Nephron progenitor cell (in vitro differentiated cells): ENCODE measurements at places on chromosomes 4 and X.

DNA sequence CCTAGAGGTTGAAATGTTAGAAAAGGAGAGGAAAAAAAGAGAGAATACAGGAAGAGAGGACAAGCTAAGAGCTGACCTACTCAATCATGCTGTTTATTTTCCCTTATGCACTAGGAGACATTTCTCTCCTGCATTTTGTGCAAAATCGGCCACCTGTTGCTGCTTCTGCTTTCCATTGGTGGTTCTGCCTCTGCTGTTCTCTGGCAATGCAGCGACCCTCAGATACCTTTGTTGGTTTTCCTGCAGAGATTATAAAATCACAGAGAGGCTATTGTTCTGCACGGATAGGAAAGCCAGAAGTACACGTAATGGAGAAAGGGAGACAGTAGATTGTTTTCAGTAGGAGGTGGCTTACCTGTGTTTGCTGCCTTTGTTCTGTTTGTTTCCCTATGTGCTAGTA lies 108.9 kb downstream of the UNC5C start:
- peaks cover 32% of the 10 kb centered on the region for H3K4me1 ChIP-seq
- no peak overlapping the region for H3K4me3 ChIP-seq
- H3K27ac ChIP-seq = peak overlapping the region; percentile 78
- H3K36me3 ChIP-seq = no peaks in the 10 kb centered on the region
- DNase-seq = no peak

- H3K4me3 ChIP-seq = no peak overlapping the region
- DNase-seq = no peak
- H3K27ac ChIP-seq = no peak overlapping the region
Measured at GRCh38 chrX:9906919-9907318, 60.2 kb upstream of the CLDN34 start.

DNA sequence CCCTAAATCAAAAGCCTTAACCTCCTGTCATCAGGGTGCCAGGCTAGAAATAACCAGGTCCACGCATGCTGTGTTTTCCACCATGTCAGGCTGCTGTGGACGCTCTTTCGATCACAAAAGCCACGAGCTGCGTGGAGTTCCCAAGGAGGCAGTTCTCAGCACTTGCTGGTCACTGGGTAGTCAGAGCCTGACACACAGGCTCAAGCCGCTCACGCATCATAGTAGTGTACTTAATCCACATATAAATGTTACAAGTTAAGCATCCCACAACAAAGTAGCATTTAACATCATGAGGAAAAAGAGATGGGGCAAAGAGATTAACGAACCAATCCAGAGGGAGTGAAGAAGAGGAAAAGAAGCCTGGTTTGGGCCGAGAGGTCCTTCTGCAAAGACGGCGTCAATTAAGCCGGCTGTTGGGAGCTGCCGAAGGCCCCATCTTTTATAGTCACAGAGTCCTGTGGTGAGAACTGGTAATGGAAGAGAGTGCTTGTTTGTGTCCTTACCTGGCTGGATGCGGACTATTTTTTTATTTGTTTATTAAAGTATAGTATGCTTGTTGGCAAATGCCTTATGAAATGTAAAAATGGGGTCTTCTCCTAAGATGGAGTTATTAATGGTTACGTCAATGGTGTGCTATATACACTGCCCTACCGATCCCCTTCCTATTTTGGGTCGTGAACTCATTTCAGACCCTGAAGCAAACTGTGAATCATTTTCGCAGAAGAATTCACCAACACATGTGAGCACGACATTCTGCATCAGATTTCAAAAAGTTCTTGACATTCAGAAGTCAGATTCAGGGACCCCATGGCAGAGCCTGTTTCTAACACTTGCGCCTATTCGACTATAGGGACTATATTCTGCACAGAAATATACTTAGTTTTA lies 675 bp downstream of the PRIMPOL start:
- peaks cover 5% of the 10 kb centered on the region for H3K27me3 ChIP-seq
- peak; percentile 24 for DNase-seq

DNA sequence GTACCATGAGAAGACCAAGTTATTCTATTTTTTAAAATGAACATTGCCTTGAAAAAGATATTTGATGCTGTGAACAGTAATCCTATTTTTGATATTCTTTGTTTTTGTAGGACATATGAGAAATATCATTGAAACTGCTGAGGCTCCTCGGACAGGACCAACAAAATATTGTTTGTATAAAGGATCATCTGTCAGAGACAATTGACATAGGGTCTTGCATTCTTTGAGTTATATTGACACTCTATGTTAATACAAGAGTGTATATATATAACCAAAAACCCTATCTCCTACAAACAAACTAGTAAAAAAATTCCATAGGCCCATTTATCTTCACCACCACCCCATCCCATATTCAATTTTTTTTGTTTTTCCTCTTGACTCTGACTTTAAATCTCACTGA lies 222.7 kb downstream of the DACH2 start:
- H3K4me3 ChIP-seq = no peak overlapping the region
- H3K27ac ChIP-seq = no peak overlapping the region
- DNase-seq = no peak
- peaks cover 20% of the 10 kb centered on the region for H3K36me3 ChIP-seq

- no peaks in the 10 kb centered on the region for H3K36me3 ChIP-seq
- no peaks in the 10 kb centered on the region for H3K4me1 ChIP-seq
- H3K27me3 ChIP-seq = peaks cover 33% of the 10 kb centered on the region
Measured at GRCh38 chr4:10151182-10151581, 34.6 kb upstream of the WDR1 start.

- H3K27me3 ChIP-seq = no peaks in the 10 kb centered on the region
- H3K4me1 ChIP-seq = no peaks in the 10 kb centered on the region
Measured at GRCh38 chr4:182736207-182736606, 181.0 kb downstream of the DCTD start.

- no peak overlapping the region for H3K4me3 ChIP-seq
- H3K27me3 ChIP-seq = peaks cover 8% of the 10 kb centered on the region
- DNase-seq = no peak
- peak overlapping the region; percentile 29 for H3K27ac ChIP-seq
- peaks cover 25% of the 10 kb centered on the region for H3K4me1 ChIP-seq
Measured at GRCh38 chrX:40179283-40179682, 81.5 kb upstream of the BCOR start.

DNA sequence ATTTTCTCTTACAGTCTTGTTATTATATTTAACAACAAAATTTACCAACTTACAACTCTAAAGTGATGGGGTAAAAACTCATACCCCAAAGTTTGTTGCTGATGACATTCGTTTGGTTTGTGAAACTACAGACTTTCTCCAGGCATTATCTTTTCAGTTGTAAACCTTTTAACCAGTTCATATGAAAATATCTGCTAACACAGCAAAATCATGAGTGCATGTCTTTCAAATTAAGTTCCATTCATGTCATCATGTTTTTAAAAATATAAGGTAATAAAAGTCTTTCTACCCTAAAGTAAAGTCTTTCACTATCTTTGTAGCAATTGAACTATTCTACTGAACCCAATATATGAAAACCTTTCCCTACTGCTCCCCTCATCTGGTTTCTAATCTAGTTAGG lies 3.4 kb upstream of the GALNTL6 start:
- H3K4me3 ChIP-seq = no peak overlapping the region
- H3K4me1 ChIP-seq = peaks cover 19% of the 10 kb centered on the region
- H3K27me3 ChIP-seq = peaks cover 46% of the 10 kb centered on the region
- H3K27ac ChIP-seq = no peak overlapping the region
- H3K36me3 ChIP-seq = no peaks in the 10 kb centered on the region

GRCh38 chr4:159150821-159151390 lies 48.0 kb downstream of the RAPGEF2 start:
- H3K27me3 ChIP-seq = no peaks in the 10 kb centered on the region
- H3K4me3 ChIP-seq = no peak overlapping the region
- H3K27ac ChIP-seq = peak overlapping the region; percentile 93
- DNase-seq = no peak

- no peaks in the 10 kb centered on the region for H3K27me3 ChIP-seq
- H3K4me3 ChIP-seq = no peak overlapping the region
- H3K36me3 ChIP-seq = no peaks in the 10 kb centered on the region
- DNase-seq = no peak
Measured at GRCh38 chr4:136355970-136356369, 1176.3 kb downstream of the PCDH18 start.

- H3K27me3 ChIP-seq = no peaks in the 10 kb centered on the region
Measured at GRCh38 chr4:128161138-128161537, 100.0 kb downstream of the LARP1B start.

DNA sequence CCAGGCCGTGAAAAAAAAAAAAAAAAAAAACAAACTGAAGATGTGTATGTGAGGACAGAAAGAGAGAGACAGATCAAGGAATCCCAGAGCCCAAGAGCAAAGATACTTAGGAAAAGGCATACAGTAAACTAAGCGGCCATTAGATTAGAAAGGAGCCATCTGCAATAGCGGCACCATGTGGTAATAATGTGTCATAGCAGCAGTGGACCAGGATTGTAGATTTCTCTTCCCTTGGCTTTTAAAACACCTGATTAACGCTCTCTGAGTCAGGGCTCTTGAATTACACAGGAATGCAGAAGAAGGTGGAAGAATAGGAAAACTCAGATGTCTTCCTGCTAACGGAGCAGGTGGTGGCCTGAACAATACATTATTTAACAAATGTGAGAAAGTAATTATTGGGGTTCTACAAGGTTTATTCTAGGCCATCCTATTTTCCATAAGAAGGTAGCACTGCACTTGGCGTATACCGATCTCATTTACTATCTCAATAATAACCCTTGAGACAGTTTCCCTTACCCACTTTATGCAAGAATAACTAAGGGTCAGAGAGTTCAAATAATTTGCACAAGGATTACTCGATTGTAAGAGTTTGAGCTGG lies 182.7 kb downstream of the KCNIP4 start:
- peak; percentile 61 for DNase-seq
- peaks cover 6% of the 10 kb centered on the region for H3K4me1 ChIP-seq
- no peak overlapping the region for H3K4me3 ChIP-seq
- no peaks in the 10 kb centered on the region for H3K27me3 ChIP-seq

DNA sequence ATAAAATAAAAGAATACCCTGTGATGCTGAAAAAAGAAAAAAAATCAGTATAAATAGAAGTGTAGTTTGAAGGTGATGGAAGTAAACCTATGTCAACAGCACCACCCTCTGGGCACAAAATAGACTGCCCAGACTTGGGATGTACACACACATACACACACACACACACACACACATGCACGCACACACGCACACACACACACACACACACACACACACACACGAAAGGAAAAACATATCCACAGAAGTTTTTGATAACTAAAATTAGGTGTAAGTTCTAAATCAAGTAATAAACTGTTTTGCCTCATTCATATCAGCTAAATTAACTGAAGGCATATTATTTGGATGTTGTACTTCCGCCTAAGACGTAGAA lies 40.5 kb downstream of the ANXA5 start:
- H3K36me3 ChIP-seq = no peaks in the 10 kb centered on the region
- no peak overlapping the region for H3K4me3 ChIP-seq
- no peaks in the 10 kb centered on the region for H3K4me1 ChIP-seq
- H3K27ac ChIP-seq = no peak overlapping the region
- peak; percentile 44 for DNase-seq

DNA sequence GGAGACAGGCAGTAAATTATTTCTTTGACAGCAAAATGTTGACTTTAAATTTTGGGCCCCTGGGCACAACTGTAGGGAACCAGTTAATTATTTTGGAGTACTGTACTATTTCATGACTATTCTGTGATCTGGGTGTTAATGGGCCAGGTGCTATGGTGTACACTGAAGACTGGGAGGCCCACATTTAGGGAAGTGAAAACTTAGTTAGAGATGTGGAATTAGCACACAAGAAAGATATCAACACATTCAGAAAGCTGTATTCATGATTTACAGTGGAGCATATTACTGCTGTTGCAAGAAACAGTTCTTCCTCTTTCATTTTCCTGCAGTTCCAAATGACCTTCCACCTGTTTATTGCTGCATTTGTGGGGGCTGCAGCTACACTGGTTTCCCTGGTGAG lies 12.4 kb downstream of the PLP1 start:
- no peak overlapping the region for H3K27ac ChIP-seq
- peaks cover 8% of the 10 kb centered on the region for H3K36me3 ChIP-seq
- peaks cover 20% of the 10 kb centered on the region for H3K4me1 ChIP-seq
- no peak for DNase-seq
- H3K27me3 ChIP-seq = no peaks in the 10 kb centered on the region
- no peak overlapping the region for H3K4me3 ChIP-seq

DNA sequence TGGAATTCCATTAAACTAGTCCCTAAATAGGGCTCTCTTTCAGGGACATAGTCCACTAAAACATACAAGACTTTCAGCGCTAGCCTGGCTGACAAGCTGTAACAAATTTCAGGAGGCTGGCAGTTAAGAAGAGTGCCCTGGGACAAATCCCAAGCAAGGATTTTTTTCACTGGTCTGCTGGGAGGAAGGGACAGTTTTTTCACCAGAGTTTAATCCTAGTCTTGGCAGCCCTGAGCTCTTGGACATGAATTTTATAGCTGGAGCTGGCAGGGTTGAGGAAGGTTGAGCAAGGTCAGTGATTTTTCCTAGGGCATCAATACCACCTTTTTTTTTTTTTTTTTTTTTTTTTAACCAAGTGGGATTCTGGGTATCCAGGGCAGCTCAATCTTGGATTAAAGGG lies 184.4 kb downstream of the SH2D1A start:
- H3K27ac ChIP-seq = no peak overlapping the region
- peaks cover 21% of the 10 kb centered on the region for H3K4me1 ChIP-seq
- no peaks in the 10 kb centered on the region for H3K36me3 ChIP-seq
- DNase-seq = peak; percentile 3

GRCh38 chr4:182883351-182883750 lies 33.8 kb downstream of the DCTD start:
- no peak overlapping the region for H3K4me3 ChIP-seq
- no peak for DNase-seq
- no peak overlapping the region for H3K27ac ChIP-seq
- H3K36me3 ChIP-seq = peaks cover 78% of the 10 kb centered on the region
- H3K4me1 ChIP-seq = peaks cover 21% of the 10 kb centered on the region

DNA sequence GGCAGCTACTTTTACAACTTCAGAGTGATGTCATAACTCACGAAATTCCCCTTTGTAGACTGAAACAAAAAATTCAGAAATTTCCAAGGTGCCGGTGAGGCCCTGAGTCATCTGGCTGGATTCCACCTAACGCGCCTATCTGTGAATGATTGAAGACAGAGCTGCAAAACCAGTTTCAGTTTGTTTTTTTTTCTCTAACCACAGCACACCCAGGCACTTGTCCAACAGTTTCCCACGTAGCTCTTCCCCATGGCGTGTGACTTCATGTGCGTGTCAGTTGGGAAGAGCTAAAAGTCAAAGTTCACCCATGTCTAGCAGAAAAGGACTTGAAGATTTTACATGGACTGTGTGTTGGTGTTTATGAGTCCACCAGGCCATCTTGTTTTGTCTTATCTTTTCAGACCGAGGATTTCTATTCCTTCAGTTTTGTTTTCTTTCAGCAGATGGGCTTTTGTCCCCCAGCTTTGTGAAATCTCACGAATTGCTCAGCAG lies 16.4 kb downstream of the TCEANC start:
- H3K4me3 ChIP-seq = no peak overlapping the region
- peaks cover 2% of the 10 kb centered on the region for H3K36me3 ChIP-seq
- no peak for DNase-seq
- no peaks in the 10 kb centered on the region for H3K4me1 ChIP-seq
- H3K27me3 ChIP-seq = peaks cover 2% of the 10 kb centered on the region
- no peak overlapping the region for H3K27ac ChIP-seq

DNA sequence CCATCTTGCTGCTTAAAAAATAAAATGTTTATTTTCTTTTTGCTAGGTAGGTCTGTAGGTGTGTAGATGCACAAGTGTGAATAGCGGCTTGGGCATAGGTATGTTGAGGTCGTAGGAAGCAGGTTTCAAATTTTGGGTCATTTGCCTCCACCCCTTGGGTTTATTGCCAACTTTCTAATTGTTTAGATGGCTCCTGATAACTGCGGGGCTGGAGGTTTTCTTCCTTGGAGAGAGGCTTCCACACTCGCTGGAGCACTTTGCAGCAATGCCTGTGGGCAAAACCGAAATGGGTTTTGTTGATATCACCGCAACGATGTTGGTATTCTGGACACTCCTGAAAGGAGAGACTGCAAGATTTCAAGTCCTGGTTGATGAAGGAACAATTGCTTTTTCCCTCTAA lies 3.9 kb upstream of the POU4F2 start:
- H3K27ac ChIP-seq = no peak overlapping the region
- peaks cover 100% of the 10 kb centered on the region for H3K27me3 ChIP-seq
- no peaks in the 10 kb centered on the region for H3K36me3 ChIP-seq
- DNase-seq = no peak
- peaks cover 22% of the 10 kb centered on the region for H3K4me1 ChIP-seq
